ENCODE measurements at places on chromosomes 11 and 22.
A peak's percentile ranks its signal among the peaks of the same experiment; 100 is the strongest.

GRCh38 chr22:26718488-26718887 is 61.1 kb downstream of the MIAT start:
- no peak for DNase-seq

DNA sequence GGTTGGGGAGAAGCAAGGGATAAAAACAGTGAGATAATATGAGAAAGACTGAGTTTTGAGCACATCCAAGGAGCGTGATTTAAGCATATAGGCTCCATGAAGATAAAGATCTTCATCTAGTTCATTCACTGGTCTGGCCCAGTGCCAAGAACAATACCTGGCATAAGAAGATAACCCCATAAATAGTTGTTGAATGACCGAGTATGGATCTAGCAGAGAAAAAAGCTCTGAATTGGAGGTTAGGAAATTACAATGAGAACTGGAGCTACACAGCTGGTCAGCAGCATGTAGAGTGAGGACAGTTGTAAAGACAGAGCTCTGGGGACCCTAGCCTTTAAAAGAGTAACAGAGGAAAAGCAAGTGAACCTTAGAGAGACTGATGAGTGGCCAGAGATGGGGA is 33.0 kb upstream of the PAK1 start:
- no peak for DNase-seq

GRCh38 chr11:110161061-110161460 is 67.9 kb downstream of the ZC3H12C start:
- no peak for DNase-seq

- no peak for DNase-seq
Observed at GRCh38 chr22:37069719-37070118, 18.2 kb downstream of the KCTD17 start.

DNA sequence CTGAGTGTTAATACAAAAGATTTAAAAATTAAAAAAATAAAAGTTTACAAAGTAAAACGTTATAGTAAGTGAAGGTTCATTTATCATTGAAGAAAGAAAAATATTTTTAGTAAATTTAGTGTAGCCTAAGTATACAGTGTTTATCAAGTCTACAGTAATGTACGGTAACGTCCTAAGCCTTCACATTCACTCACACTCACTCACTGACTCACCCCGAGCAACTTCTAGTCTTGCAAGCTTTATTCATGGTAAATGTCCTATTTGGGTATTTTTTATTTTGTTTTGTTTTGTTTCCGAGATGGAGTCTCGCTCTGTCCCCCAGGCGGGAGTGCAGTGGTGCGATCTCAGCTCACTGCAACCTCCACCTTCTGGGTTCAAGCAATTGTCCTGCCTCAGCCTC is 8.8 kb downstream of the CASTOR1 start:
- DNase-seq = no peak

DNA sequence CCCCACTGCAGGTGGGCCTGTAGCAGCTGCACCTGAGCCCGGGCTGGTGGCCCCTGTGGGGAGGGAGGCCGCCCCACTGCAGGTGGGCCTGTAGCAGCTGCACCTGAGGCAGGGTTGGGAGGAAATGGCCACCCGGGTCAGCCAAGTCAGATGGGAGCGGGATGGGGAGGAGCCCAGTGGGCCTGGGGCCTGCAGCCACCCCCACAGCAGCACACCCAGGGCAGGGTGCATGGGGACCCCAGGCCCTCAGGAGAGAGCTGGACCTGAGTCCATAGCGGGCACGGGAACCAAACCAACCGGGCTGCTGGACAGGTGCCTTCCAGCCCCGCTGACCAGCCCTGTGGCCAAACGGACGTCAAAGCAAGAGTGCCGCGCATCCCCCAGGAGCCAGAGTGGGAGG is 61.7 kb downstream of the BRD1 start:
- no peak for DNase-seq

DNA sequence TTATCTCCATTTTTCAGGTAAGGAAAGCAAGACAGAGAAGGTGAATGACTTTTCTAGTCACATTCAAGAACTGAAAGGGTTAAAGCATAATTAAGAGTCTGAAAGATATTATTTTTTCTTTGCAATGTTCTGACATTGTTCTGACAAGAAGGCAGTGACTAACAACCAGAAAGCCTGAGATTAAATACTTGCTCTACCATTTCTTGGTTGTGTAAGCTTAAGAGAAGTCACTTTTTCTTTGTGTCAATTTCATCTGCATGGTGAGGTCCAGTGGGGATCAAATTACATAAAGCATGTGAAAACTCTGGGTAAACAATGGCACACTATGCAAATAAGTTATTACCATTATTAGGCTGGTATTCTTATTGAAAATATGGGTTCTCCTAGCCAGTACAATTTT is 73.7 kb downstream of the PHF21A start:
- DNase-seq = no peak

- DNase-seq = no peak
Observed at GRCh38 chr11:8260202-8260966, 3.3 kb downstream of the LMO1 start.

DNA sequence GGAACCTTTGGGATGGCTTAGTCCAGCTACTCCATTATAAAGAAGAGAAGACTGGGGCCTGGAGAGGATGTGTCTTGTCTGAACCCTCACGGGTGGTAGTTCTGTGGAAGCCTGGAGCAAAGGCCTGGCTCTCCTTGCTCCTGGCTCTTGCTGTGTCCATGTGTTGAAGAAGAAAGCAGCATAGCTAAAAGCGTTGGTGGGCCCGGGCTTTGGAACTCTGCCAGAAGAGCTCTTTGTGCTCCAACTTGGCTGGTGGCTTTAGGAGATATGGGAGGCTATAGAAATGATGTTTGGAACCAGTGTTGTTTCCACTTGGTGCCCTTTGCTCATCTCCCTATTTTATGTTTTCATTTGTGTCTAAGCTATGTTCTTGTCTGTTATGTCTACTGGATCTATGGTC is 131.1 kb downstream of the DBX1 start:
- no peak for DNase-seq

- DNase-seq = no peak
Observed at GRCh38 chr11:35210876-35211546, 72.0 kb downstream of the CD44 start.

DNA sequence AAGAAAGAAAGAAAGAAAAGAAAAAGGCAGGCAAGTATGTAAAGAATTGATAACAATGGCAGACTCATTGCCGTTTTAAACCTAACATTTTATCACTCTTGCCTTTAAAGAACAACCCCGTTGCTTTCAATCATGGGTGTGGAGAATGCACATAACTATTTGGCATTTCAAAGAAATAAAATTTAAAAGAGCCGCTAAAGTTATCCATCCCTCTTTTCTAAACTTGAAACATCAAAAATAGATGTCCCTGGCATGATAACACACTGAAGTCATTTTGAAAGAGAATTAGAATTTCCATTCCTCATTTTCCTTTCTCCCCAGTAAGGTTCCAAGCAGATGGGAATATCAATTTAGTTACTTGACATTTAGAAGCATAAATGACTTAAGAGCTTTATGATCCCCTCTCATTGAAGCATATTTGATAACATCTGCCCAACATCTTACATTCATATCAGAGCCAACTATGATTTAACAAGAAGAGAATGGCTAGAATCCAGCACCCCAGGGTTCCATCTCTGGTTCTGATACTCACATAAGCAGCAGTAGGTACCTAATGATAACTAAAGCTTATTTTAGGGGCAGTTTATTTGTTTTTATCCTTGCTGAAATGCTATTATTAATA is 529.6 kb upstream of the LRRC4C start:
- DNase-seq = no peak

DNA sequence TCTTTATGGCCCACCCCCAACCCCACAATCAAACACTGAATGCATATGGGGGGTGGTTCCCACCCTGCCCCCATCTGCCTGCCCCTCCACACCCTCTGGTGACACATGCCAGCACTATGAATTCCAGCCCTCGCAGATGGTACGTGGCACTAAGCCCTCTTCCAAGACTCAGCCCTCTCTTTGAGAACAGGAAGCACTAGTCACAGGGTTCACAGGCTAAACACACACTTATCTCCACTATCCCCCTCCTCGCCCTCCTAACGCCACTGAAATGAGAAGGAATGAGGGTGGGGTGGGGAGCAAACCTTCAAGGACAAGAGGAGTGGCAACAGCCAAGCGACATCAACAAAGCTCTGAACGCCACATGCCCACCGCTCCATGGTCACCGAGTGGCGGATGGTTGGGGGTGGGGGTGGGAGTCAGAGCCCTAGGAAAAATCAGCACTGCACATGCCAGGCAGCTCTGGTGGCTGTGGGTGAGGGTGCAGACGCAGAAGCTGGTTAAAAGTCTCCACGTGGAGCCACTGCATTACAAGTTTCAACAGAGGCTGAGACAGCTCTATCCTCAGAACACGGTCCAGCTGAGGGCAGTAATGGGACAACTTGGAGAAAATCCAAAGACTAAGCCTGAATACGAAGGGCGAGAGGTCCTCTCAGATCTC is 33.6 kb downstream of the TMEM184B start:
- no peak for DNase-seq

GRCh38 chr11:126597041-126597440 is 241.6 kb downstream of the ST3GAL4 start:
- no peak for DNase-seq

DNA sequence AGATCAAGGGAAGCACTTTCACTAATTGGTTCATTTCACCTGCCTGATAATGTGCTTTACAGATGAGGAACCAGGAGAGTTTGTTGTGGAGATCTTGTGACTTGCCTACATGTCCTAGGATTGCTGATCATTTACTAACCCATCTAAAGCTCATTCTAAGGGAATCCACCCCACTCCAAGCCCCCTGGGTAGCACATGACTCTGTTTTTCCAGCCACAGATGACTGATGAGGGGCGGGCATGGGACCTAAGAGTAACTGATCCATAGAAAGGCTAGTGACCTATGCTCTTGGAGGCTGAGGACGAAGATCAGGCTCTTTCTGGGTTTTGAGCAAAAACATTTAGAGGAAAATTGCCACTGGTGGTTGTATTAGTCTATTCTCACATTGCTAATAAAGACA is 378.1 kb downstream of the CADM1 start:
- no peak for DNase-seq

- no peak for DNase-seq
Observed at GRCh38 chr11:128448200-128448886, 139.0 kb downstream of the ETS1 start.

GRCh38 chr22:43213051-43213450 is 26.1 kb upstream of the TTLL12 start:
- DNase-seq = no peak

- peak; percentile 67 for DNase-seq
Observed at GRCh38 chr11:64652586-64653387, 61.8 kb downstream of the SLC22A12 start.

DNA sequence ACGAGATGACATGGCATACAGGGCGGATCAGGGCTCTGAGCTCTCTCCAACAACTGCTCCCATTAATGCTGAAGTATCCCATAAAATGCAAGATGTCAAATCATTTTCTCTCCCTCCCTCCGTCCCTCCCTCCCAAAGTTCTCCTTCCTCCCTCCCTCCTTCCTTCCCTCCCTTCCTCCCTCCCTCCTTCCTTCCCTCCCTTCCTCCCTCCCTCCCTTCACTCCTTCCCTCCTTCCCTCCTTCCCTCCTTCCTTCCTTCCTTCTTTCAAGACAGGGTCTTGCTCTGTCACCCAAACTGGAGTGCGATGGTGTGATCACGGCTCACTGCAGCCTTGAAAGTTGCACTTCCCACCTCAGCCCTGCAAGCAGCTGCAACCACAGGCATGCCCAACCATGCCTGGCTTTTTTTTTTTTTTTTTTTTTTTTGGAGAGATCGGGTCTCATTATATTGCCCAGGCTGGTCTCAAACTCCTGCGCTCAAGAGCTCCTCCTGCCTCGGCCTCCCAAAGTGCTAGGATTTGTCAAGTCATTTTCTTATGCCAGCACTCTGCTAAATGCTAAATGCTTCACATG is 38.2 kb downstream of the TXN2 start:
- DNase-seq = no peak

GRCh38 chr11:104122011-104122635 is 41.8 kb downstream of the PDGFD start:
- no peak for DNase-seq

DNA sequence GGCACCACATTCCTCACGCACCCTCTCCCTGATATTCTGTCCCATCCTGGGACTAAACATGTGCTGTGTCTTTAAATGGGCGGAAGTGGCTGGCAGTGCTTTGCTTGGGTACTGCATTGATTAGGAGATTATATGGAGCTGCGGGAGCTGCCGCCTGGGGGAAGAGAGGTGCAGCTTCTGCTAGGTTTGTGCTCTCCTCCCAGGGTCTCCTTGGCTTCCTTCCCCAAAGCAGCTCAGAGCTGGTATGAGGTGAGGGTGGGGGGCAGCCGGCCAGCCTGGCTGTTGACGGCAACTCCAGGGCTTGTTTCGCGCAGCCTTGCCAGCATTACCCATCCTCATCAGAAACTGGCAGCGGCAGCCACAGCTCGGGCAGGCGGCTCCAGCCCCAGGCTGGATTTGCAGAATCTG is 95.4 kb downstream of the GRAMD1B start:
- DNase-seq = no peak

DNA sequence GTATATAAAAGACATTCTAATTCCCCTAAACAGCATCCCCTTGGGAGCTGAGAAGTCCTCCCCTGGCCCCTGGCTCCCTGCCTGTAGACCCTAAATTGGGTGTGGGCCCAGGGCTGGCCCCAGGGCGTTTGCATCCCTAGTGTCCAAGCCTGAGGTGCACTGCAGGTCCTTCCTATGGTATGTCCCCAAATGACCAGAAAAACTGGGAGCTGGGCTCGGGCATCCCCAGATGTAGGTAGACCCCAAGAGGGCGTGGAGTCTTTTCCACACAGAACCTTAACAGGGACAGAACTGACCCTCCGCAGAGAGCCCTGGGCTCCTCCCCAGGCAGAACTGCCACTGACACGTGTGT is 782 bp upstream of the OSBPL5 start:
- no peak for DNase-seq

GRCh38 chr11:16789063-16789420 is 50.6 kb downstream of the C11orf58 start:
- DNase-seq = no peak

GRCh38 chr22:49237703-49238102 is 590.0 kb downstream of the BRD1 start:
- DNase-seq = no peak

GRCh38 chr11:88521799-88522201 is 184.3 kb upstream of the CTSC start:
- DNase-seq = no peak

GRCh38 chr22:48660104-48660789 is 1167.4 kb downstream of the BRD1 start:
- DNase-seq = no peak

GRCh38 chr11:60757231-60757800 is 649 bp downstream of the MS4A15 start:
- no peak for DNase-seq

DNA sequence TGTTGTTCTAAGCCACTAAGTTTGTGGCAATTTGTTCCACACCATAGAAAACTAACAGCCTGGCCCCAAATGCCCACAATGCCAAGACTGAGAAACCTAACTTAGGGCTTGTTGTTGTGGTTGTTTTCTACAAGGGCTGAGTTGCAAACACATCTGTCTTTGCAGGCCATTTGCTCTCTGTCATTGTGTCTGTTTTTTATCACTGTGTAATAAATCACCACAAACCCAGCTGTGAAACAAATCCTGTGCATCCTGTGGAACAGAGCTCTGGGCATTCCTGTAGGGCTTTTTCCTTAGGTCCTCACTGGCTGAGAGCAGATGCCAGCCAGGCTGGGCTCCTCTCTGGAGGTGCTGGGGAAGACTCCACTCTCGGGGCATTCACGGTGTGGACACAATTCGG is 15.7 kb upstream of the SYT8 start:
- no peak for DNase-seq

- no peak for DNase-seq
Observed at GRCh38 chr11:96520939-96521338, 131.1 kb downstream of the JRKL start.
